Substantia nigra (tissue), 51 donors: ENCODE measurements at places on chromosomes 11 and 22.

DNA sequence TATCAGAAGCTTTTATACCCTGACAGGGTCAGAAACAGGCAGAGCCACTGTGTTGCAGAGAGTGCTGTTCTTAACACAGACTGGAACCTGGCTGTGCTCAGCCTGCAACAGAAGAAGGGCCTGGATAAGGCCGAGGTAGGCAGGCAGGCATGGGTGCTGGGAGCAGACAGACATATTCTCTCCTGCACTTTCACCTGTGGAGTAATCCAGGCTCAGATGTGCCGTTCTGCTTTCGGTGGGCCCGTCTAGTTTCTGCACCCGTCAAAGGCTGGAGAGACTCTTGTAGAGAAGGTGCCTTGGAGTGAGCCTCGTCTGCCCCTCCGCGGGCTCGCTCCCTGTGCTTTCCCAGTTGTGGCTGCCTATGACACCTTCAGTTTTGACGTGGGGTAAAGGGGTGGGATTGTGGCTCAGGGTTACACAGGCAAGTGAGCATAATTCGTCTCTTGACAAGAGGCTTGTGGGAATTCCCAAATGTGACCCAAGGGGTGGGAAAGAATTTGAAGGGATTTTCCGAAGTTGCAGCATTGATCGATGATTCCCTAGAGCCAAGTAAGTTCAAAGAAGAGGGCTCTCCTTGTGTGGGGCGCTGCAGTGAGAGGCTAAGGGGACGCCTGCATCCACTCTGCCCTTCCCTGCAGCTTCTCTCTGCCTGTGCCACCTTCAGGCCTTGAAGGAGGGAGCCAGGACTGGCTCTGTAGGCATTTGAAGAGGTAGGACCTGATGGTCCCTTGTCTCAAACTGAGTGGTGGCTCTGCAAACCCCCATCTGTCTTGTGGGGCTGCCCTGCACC is 16.2 kb upstream of the ST3GAL4 start:
- DNase-seq, result no peak

DNA sequence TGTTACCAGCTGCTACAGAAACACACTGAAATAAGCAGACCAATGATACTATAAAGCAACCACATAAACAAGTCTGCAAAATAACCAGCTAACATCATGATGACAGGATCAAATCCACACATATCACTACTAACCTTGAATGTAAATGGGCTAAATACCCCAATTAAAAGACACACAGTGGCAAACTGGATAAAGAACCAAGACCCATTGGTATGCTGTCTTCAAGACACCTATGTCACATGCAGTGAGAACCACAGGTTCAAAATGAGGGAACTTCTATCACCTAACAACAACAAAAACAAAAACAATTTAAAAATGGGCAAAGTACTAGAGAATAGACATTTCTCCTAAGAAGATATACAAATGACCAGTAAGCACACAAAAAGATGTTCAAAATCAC is 89.9 kb downstream of the ARHGAP32 start:
- DNase-seq, result no peak

DNA sequence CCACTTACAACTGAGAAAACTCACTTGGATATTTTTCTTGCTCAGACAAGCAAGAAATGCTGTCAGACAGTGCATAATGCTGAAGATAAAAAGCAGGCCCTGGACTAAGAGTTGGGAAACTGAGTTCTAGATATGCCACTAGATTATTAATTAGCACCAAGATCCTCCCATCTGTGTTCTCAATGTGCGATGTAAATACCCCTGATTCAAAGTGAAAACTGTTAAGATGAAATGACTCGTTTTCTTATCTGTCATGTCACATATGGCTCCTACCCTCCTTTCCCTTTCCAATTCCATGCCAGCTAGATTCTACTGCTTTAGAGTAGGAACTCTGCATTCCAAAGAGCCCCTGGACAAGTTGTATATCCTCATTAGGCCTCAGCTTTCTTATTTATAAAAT is 88.9 kb upstream of the CLNS1A start:
- no peak for DNase-seq

- DNase-seq, result no peak
Measured at GRCh38 chr11:105609341-105609781, 512 bp upstream of the GRIA4 start.

DNA sequence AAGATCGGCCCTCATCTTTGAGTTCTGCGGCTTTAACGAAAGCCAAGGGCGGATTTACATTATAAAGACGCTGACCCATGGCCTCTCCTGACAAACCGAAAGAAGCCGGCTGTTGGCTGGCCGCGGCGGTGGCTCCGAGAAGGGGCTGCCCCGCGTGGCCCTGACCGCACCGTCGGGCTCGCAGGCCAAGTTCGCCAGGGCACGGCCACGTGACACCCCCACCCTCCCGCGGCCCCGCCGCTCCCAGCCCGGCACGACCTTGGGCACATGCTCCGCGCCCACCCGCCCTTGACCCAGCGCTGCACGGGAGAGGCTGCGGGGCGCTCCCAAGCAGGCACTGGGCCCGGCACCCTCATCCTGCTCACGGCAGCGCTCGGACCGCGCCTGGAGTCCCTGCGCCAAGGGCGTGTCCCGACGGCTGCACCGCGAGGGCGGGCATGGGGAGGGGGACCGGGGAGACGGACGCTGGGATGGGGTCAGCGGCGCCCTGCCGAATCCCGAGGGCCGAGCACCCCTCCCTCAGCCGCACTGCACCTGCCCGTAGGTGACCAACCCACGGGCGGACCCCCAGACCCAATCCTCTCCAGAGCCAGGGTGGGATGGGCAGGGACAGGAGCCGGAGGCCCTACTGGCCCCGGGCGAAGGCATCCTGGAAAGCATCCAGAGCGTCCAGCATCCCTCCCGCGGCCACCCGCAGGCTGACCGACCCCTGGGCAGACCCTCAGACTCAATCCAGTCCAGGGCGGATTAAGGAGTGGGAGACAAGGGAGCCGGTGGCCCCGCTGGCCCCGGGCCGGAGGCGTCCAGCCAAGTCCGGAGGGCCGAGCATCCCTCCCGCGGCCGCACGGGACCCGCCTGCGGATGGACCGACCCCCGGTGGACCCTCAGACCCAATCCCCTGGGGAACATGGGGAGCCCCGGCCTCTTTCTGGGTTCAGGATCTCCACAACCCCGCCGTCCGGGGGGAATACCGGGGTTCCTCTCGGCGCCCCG is 759 bp downstream of the CPT1A start:
- peak; percentile 19 for DNase-seq

DNA sequence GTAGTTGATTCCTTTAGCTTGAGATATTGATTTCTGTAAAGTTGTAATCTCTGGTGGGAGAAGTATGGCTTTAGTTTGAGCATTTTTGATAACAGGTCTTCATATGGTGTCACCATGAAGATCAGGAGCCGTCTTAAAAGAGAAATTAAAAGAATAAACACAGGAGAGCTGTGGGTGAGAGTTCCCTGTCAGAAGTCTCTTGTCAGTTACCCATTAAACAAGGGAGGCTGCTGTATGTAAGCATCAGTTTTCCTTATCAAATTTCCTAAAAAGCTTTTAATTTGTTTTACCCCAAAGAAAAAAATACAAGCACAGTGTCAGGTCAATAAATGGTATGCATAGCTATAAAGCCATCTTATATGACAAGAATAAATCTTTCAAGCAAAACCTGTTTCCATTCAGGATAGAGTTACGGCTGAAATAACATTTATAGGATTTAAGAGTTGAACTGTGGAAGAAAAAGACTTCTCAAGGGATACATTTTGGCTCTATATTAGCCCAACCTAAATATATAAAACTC is 767.5 kb downstream of the JRKL start:
- no peak for DNase-seq

GRCh38 chr22:24026733-24027132 is 15.6 kb downstream of the CABIN1 start:
- no peak for DNase-seq

GRCh38 chr11:8030526-8031247 is 43.5 kb downstream of the EIF3F start:
- DNase-seq, result no peak

GRCh38 chr11:44590769-44591168 is 25.3 kb downstream of the CD82 start:
- no peak for DNase-seq

- no peak for DNase-seq
Measured at GRCh38 chr11:32602657-32603415, 19.2 kb downstream of the EIF3M start.

- no peak for DNase-seq
Measured at GRCh38 chr11:103798026-103798425, 238.4 kb upstream of the DDI1 start.

- peak; percentile 51 for DNase-seq
Measured at GRCh38 chr11:2380807-2381350, 3.8 kb downstream of the CD81 start.

- no peak for DNase-seq
Measured at GRCh38 chr11:27525824-27526516, 19.4 kb upstream of the LIN7C start.

DNA sequence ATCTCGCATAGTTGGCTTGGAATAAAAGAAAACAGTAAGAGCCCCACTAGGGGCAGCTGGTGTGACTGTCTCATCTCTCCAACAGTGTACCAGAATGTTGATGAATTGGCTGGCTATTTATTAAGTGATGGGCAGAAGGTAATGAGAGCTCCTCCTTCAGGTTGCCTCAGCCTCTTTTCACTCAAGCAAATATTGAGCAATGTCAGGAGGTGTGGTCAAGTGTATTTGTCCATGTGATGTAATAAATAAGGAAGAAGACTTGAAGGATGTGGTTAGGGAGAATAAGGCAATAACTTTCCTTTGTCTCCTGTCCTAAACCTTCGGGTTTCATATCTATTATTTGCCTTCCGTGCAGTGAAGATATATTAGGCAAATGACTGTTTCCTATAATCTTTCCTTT is at the start of gene TCN1:
Gene TCN1, minus strand, starts transcription at position 91 of the 400 bp plus-strand sequence. Its CDS starts 17 bp downstream, at position 74.
- no peak for DNase-seq

GRCh38 chr11:77079666-77080065 is 12.9 kb downstream of the CAPN5 start:
- DNase-seq, result no peak

- DNase-seq, result no peak
Measured at GRCh38 chr11:86301742-86302091, 323 bp upstream of the HIKESHI start.

DNA sequence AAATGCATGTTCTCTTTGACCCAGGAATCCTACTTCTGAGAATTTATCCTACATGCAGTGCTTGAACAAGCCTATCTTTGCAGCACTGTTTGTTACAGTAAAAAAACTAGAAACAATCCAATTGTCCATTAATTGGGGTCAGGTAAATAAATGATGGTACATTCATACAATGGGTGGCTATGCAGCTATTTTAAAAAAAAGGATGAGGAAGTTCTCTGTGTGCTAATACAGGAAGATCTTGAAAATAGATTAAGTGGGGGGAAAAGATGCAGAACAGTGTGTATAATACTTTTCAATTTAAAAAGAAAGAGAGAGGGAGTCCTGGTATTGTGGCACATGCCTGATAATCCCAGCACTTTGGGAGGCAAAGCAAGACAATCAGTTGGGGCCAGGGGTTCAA is 9.5 kb upstream of the CREB3L1 start:
- DNase-seq, result no peak

DNA sequence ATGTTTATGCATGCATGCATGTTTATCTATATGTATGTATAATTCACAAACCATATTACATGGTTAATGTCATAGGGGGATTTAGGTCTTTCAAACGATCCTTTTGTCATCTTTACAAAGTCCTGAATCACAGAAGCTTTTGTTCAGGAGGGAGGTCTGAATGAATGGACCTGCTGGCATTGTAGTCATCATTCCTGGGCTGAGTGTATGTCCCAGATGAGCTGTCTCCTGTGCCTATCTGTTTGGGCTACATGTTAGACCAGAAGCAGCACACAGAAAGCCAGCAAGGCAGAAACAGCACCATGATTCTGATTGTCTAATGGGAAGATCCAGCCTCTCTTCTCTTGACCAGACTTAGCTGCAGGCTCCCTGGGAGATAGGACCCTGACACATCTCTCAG is 69.5 kb downstream of the ADM start:
- no peak for DNase-seq

GRCh38 chr11:108985945-108986279 is 321.0 kb downstream of the DDX10 start:
- DNase-seq, result no peak

- peak; percentile 34 for DNase-seq
Measured at GRCh38 chr22:41237707-41238569, 2.8 kb downstream of the CHADL start.

- DNase-seq, result no peak
Measured at GRCh38 chr11:12090761-12091258, 19.6 kb upstream of the MICAL2 start.

DNA sequence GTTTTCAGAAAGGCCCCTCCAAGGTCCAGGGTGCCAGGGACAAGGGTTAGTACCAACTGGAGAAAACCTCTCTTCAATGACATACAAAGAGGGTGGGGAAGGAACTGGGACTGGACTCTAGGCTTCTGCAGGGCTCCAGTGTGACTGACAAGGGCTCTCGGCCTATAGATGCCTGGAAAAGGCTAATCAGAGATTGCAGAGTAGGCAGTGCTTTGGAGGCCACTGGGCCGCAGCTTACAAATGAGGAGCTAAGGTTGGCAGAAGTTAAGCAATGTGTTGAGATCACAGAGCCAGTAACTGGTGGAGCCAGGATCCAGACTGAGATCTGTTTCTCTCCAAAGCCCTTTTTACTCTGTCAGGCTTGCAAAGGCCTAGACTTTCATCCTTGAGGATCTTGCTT is 7.4 kb upstream of the DGKZ start:
- no peak for DNase-seq

DNA sequence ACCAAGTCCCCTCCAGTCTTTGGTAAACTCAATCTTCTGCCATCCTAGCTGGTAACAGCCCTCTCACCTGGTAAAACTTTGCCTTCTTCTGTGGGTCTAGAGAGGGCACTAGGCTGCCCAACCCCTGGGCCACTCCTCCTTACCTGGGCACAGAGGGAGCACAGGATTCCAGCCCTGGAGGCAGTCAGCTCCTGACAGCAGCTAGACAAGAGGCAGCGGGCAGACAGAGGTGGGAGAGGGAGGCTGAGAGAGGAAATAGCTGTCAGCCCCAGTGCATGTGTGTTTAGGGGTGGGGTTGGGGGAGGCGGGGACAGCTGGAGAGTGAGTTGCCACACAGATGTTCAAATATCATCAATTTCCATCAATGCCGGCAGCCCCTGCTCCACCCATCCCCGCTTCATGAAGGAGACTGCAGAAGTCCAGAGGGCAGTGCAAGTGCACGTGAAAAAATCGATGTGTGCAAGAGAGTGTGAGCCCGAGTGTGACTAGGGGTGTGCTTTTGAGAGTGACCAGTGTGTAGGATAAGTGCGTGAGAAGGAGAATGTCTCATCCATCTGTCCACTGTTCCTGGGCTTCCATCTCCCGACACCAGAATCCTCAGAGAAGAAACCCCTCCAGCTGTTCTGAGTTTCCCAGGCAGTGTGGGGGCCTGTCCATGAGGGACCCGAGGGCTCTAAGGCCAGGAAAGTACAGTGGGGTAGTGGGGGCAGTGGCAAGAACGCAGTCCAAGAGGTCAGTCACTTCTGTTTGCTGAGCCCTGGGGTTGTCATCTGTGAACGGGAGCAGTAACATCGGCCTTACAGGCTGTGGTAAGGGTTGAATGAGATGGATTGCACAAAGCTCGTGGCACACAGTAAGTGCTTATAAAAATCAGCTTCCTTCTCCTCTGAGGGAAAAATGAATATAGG is at the start of gene PTGDR2:
Gene PTGDR2, minus strand, starts transcription at position 225 of the 908 bp plus-strand sequence. CDS start 2,228 bp downstream, outside the sequence.
- DNase-seq, result no peak

GRCh38 chr11:104858882-104859775 is 39.1 kb downstream of the CASP12 start:
- no peak for DNase-seq
